Ovary (tissue), 10 donors: ENCODE measurements at places on chromosomes 6 and 20.

DNA sequence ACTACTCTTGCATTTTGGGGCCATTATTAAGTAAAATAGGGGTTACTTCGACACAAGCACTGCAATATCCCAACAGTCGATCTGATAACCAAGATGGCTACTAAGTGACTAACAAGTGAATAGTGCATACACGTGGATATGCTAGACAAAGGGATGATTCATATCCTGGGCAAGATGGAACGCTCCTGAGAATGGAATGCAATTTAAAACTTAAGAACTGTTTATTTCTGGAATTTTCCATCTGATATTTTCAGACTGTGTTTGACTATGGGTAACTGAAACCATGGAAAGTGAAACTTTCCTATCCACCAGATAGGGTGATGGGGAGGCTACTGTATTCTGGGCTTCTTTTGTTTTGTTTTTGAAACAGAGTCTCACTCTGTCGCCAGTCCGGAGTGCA is 66.5 kb downstream of the ILRUN start:
- no peak for DNase-seq

- DNase-seq: no peak
Observed at GRCh38 chr6:158303210-158303731, 9.0 kb upstream of the TULP4 start.

DNA sequence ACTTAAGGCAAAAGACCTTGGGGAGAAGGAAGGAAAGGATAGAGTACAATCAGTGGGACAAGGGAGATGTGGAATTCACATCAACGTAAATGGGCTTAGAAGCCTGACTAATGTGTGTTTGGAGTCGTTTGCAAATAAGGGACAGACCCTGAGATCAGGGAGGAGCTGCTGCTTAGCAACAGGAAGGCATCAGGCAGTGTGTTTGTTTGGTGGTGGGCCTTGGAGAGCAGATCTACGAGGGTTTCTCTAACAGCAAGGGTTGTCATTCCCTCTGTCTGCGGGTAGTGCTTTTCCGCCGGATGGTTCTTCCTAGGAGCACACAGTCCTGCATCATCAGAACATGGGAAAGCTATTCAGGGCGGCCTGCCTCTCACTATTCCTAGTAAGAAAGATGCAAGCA is 40.4 kb downstream of the C6orf118 start:
- no peak for DNase-seq

- DNase-seq: no peak
Observed at GRCh38 chr6:2028457-2029038, 216.9 kb downstream of the GMDS start.

DNA sequence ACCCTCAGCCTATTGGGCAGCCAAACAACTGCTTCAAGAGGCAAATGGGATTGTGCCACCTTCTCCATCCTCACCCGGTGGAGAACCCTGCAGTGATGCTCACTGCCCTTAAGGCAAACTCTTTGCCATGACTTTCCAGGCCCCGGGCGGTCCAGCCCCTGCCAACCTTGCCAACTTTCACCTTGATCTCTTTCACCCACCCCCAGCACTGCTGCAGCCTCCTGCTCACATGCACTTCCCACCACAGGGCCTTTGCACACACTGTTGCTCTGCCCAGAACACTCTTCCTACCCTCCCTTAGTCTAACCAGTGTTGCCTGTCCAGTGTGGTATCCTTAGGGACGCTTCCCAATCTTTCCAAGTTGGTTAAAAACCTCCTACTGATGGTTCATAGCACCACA is 221.1 kb downstream of the EYA2 start:
- no peak for DNase-seq

DNA sequence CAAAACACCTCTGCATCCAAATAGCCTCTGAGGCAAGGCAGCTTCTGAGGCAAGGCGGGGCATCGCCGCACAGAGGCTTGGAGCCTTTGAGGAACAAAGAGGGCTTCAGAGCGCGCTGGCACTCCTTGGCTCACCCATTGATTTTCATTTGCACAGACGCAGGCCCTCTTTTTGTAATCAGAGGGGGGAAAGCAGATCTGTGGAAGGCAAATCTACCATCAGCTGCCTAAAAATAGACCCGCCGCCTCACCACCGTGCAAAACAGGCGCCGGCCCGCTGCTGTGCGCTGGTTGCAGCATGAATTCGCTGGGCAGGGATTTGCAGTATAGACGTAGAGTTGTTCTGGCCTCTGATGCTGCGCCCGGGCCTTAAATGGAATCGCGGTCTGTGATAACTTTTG is 69.9 kb upstream of the STMND1 start:
- no peak for DNase-seq

DNA sequence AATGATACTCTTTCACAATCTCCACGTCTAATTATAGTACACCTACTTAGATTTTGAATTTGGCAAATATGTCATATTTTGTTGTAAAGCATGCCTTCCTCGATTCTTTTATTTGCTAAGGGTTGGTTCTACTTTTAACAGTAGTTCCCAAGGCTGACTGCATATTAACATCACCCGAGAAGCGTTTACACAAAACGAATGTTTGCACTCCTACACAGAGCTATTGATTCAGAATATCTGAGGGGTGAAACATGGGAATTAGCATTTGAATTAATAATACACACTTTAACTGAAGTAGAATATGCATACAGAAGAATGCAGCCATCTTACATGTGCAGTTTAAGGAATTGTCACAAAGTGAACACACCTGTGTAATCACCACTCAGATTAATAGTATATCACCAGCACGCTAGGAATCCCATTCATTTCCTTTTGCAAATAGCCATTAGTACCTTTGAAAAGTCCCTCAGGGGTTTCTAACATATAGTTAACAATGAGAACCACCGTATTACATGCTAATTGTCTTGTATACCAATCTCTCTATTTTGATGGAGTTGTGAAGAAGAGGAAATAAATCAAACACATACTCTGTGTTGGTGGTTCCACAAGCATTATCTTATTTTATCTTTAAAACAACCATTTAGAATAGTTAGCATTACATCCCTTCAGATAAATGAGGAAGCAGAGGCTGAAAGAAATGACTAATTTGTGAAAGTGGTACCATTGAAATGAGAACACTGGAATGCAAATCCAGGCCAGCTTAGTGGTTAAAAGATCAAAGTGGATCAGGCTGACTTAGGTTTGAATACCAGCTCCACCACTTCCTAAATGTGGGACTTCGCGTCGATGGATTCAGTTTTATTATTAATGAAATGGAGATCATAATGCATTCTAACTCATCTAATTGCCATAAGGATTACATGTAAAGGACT is 317.6 kb downstream of the HDGFL1 start:
- no peak for DNase-seq
